Occipital lobe (tissue), 3 donors: ENCODE measurements at places on chromosomes 2 and 18. TPM values are rescaled to one million over a fixed set of nuclear protein-coding genes. Genes with fewer than 3 reads are reported as not detected.

The CXCR1 gene
- total RNA-seq, result not detected

The VIT gene
- total RNA-seq, result not detected

The POTEF gene
- not detected for total RNA-seq

The FAM124B gene
- 7.8 TPM for total RNA-seq

The CREG2 gene
- total RNA-seq, result 4.8 TPM

The SERPINB11 gene
- total RNA-seq, result not detected

The EN1 gene
- not detected for total RNA-seq

The LYPD1 gene
- total RNA-seq, result 17.8 TPM

The PLCD4 gene
- 0.31 TPM for total RNA-seq

The ADAM23 gene
- 18.9 TPM for total RNA-seq

The TLX2 gene
- total RNA-seq, result not detected

The ING5 gene
- 23.4 TPM for total RNA-seq

The ARL4C gene
- 50.2 TPM for total RNA-seq

The MAP3K19 gene
- total RNA-seq, result 0.78 TPM

The DTNB gene
- total RNA-seq, result 21.7 TPM

The FARSB gene
- total RNA-seq, result 33.8 TPM

The RBM43 gene
- 2.8 TPM for total RNA-seq

The LIMS4 gene
- 0.31 TPM for total RNA-seq

The NLRC4 gene
- 0.62 TPM for total RNA-seq

The KANSL3 gene
- 32.1 TPM for total RNA-seq

The IL36RN gene
- not detected for total RNA-seq

The CD207 gene
- total RNA-seq, result not detected

The ANKRD30BL gene
- total RNA-seq, result 27.9 TPM

The DPP10 gene
- 76.7 TPM for total RNA-seq

The COL4A3 gene
- 0.16 TPM for total RNA-seq

The GPBAR1 gene
- not detected for total RNA-seq

The TUBA3E gene
- total RNA-seq, result not detected

The ANKRD30B gene
- total RNA-seq, result 0.16 TPM

The SERPINB13 gene
- not detected for total RNA-seq

The ERFE gene
- 1.6 TPM for total RNA-seq

The ZNF397 gene
- total RNA-seq, result 56.0 TPM

The SCYGR4 gene
- total RNA-seq, result not detected

The NYAP2 gene
- total RNA-seq, result 7.8 TPM

The MYO7B gene
- not detected for total RNA-seq

The IHH gene
- total RNA-seq, result 0.16 TPM

The PLGLB1 gene
- 6.2 TPM for total RNA-seq

The AQP12A gene
- not detected for total RNA-seq

The STAT4 gene
- 1.2 TPM for total RNA-seq

The RAD51AP2 gene
- 0.47 TPM for total RNA-seq

The B4GALT6 gene
- total RNA-seq, result 8.1 TPM

The MRPL33 gene
- 39.1 TPM for total RNA-seq

The SLC23A3 gene
- 0.31 TPM for total RNA-seq
